Uterus (tissue), 4 donors: ENCODE measurements at places on chromosomes 6 and 20. TPM values are rescaled to one million over a fixed set of nuclear protein-coding genes. Genes with fewer than 3 reads are reported as not detected.

The PLG gene
- total RNA-seq = not detected

The C4B gene
- total RNA-seq = 42.1 TPM

The TTPAL gene
- total RNA-seq = 18.2 TPM

The HLA-DQA1 gene
- total RNA-seq = 3.8 TPM

The GGT7 gene
- 19.1 TPM for total RNA-seq

The TGM3 gene
- total RNA-seq = not detected

The E2F1 gene
- 1.5 TPM for total RNA-seq

The FRK gene
- 8.2 TPM for total RNA-seq

The GSTA1 gene
- not detected for total RNA-seq

The ACAT2 gene
- 19.6 TPM for total RNA-seq

DNA sequence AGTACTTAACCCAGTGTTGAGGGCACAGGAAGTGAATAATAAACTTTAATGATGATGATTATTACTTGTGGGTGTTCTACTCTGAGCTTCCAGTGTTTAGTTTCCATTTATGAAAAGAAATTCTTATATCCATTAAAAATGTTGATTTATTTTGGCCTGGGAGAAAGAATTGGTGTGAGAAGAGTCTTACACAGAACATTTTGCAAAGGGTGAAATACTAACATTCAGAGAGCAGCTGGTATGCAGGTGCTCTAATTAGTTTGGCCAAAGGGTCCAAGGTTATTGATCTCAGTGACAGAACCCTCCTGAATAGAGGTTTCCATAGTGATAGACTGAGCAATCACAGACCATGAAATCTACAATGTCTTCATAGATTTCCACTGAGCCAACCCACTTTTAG, 4.4 kb downstream of the OSER1 start:
- H3K36me3 ChIP-seq = no peaks in the 10 kb centered on the region
- no peak for DNase-seq
- H3K4me3 ChIP-seq = no peak overlapping the region

DNA sequence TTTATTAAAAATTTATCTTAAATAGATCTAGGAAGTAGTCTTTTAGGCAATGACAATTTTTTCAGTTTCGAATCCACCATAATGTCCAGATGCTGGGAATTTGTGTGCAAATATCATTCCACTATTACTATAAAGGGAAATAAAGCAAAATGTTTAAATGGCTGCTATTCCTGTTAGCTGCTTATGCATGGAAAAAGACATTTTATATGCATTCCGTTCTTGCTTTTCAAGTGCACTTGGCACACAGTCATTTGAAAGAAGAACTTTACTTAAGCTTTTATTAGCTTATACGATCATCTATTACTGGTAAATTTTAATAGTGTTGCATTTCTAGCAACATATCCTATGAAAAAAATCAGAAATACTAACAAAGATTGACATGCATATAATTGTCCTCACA, 42.0 kb downstream of the PRL start:
- H3K4me1 ChIP-seq = no peaks in the 10 kb centered on the region
- H3K4me3 ChIP-seq = no peak overlapping the region
- no peak overlapping the region for H3K27ac ChIP-seq

- no peak for DNase-seq
- peaks cover 11% of the 10 kb centered on the region for H3K27me3 ChIP-seq
- H3K36me3 ChIP-seq = no peaks in the 10 kb centered on the region
- H3K4me1 ChIP-seq = no peaks in the 10 kb centered on the region
Observed at GRCh38 chr20:51092338-51092737, 69.4 kb upstream of the KCNG1 start.

DNA sequence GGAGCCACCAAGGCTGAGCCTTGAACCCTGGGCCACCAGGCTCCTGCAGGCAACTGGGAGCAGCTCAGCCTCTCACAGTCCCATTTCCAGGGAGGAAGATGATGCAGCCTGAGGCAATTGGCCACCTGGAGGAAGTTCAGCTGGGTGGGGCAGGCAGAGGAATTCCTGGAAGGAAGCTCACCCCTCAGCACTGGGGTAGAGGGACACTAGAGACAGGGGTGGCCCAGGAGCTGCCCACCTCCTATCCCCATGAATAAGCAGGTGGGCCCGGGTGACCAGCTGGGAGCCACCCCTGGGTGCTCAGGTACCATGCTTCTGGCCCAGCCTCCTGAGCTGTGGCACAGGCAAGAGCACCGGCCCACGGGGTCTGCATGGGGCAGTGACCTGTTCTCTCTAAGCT, 3.6 kb upstream of the HSPA12B start:
- H3K27ac ChIP-seq = peak overlapping the region; percentile 95
- no peak for DNase-seq
- H3K4me3 ChIP-seq = no peak overlapping the region
- peaks cover 8% of the 10 kb centered on the region for H3K4me1 ChIP-seq

DNA sequence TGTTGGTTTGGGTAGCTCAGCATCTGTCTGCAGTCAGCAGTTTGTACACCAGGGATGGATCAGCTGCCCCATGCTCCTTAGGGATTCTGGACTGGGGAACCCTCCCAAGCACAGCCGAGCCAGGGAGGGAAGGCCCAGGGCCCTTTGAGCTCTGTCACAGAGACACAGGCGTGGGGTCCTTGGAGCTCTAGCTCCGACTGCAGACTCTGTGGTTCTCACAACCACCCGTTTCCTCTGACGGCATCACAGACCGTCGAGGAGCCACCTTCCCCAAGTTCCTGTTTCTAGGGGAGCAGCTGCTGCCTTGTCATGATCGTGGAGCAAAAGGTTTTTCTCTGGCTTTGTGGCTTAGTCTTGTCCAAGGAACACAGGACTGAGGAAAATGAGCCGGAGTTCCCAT, at the start of gene SLA2:
SLA2 (minus strand) TSS at position 199 of the 400 bp plus-strand sequence. CDS start 4,861 bp downstream, outside the sequence.
- no peaks in the 10 kb centered on the region for H3K4me1 ChIP-seq
- no peak within 1 kb of the TSS for H3K27ac ChIP-seq
- H3K27me3 ChIP-seq = no peaks in the 10 kb centered on the region
- H3K4me3 ChIP-seq = no peak within 1 kb of the TSS
- no peaks in the 10 kb centered on the region for H3K36me3 ChIP-seq

GRCh38 chr6:90715093-90715655, 128.3 kb upstream of the MAP3K7 start:
- H3K4me1 ChIP-seq = peaks cover 3% of the 10 kb centered on the region
- no peaks in the 10 kb centered on the region for H3K36me3 ChIP-seq
- H3K27me3 ChIP-seq = no peaks in the 10 kb centered on the region
- no peak overlapping the region for H3K4me3 ChIP-seq

DNA sequence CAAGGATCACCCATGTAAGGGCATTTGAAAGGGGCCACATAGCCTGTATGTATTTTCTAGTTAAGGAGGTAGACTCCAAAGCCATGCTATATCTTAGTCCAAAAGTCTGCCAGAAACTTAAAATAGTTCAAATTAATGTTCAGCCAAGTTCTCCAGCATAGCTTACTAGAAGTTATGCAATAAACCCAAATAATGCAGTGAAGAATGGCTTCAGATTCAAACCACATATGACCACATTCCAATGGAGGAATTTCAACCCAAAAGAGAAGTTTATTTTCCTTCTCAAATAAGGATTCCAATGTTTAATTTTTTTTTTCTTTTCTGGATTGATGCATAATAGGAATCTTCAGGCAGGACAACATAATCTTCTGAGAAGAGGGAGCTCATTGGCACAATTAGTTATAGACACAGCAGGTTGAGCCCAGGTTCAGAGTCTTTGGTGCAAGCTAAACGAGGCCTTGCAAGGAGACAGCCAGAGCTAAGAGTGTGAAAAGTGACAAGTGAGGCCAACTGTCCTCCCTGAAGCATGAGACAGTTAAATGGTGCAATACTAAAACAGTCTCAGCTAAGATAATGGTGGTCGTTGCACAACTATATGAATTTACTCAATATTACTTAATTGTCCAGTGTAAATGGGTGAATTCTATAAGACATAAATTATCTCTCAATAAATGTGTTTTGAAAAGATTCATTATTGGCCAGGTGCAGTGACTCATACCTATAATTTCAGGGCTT, 598.8 kb upstream of the CDH4 start:
- no peaks in the 10 kb centered on the region for H3K27me3 ChIP-seq
- H3K36me3 ChIP-seq = no peaks in the 10 kb centered on the region
- H3K4me1 ChIP-seq = no peaks in the 10 kb centered on the region
- no peak for DNase-seq
- H3K27ac ChIP-seq = no peak overlapping the region
- no peak overlapping the region for H3K4me3 ChIP-seq

GRCh38 chr6:170296746-170297575, 6.1 kb upstream of the DLL1 start:
- H3K36me3 ChIP-seq = no peaks in the 10 kb centered on the region
- peaks cover 18% of the 10 kb centered on the region for H3K4me1 ChIP-seq
- no peak overlapping the region for H3K27ac ChIP-seq
- H3K4me3 ChIP-seq = no peak overlapping the region
- peaks cover 24% of the 10 kb centered on the region for H3K27me3 ChIP-seq
- no peak for DNase-seq

DNA sequence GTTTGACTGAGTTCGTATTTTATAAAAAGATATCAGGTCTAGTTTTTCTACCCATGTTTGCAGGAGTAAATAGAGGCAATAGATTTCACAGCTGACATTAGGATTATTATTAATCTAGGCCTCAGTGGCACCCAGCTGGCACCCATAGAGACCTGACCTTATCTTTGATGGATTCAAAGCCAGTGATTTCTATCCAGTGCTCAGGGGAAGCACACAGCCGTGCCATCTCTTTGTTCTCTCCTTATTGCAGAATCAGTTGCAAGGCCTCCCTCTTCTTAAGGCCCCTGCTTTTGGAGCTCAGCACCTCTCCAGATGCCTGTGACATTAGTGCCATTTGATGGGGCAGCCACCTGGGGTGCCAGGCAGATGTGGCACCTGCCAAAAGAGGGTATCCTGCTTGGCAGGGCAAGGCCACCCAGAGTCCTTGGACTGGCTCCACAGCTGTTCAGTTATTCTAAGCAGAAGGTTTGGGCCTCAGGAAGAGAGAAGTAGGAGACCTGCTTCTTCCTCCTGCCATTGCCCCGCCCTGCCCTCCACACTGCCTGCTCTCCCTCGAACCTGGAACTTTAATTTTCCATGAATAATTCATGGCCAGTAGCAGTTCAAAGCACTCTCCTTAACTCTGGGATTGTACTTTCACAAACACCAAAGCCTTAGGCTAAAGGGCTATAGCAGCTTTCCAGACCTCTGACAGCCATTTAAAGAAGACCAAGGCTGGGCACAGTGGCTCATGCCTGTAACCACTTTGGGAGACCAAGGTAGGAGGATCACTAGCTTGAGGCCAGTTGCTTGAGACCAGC, 206.3 kb downstream of the ZDHHC14 start:
- no peak overlapping the region for H3K4me3 ChIP-seq
- no peaks in the 10 kb centered on the region for H3K27me3 ChIP-seq
- H3K36me3 ChIP-seq = no peaks in the 10 kb centered on the region
- H3K4me1 ChIP-seq = no peaks in the 10 kb centered on the region
- no peak overlapping the region for H3K27ac ChIP-seq

DNA sequence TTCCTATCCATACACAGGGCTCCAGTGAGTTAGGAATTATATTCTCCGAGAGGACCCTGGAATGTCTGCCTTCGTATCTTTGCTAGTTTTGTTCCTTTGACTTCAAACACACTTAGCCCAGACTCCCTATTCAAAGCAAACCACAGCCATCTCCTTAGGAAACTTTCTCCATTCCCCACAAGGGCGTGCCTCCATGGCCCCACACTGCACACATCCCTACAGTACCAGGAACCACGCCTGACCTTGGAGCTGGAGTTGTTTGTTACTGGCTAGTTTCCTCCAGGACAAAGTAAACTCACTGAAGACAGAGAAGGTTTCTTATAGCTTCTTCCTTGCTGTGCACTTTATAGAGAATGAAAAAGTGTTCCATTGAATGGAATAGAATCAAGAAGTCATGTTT, 412.8 kb upstream of the AGPAT4 start:
- DNase-seq = no peak
- H3K27me3 ChIP-seq = no peaks in the 10 kb centered on the region
- H3K4me1 ChIP-seq = no peaks in the 10 kb centered on the region
- no peaks in the 10 kb centered on the region for H3K36me3 ChIP-seq
- no peak overlapping the region for H3K4me3 ChIP-seq
- no peak overlapping the region for H3K27ac ChIP-seq

DNA sequence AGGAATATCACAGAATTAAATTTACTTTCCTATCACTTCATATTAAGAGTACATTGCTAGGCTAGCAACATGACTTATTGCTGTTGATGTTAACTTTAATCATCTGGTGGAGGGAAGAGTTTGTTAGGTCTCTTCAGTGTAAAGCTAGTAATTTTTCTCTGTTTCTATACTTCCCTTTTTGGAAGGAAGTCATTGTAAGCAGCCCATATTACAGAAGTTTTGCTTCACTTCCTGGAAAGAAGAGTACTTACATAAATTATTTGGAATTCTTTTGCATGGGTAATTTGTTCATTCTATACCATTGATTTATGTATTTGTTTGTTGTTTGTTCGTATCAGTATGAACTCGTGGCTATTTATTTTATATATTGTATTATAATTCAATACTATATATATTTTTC, 405.2 kb downstream of the RFPL4B start:
- H3K36me3 ChIP-seq = no peaks in the 10 kb centered on the region
- no peak overlapping the region for H3K4me3 ChIP-seq
- H3K4me1 ChIP-seq = no peaks in the 10 kb centered on the region
- no peaks in the 10 kb centered on the region for H3K27me3 ChIP-seq
- DNase-seq = no peak
- H3K27ac ChIP-seq = no peak overlapping the region

GRCh38 chr20:53020376-53020775, 48.2 kb downstream of the TSHZ2 start:
- no peaks in the 10 kb centered on the region for H3K27me3 ChIP-seq
- H3K4me3 ChIP-seq = no peak overlapping the region
- peak overlapping the region; percentile 13 for H3K27ac ChIP-seq
- H3K4me1 ChIP-seq = peaks cover 4% of the 10 kb centered on the region

GRCh38 chr6:157823001-157823527, at the start of gene SNX9:
SNX9 (plus strand) TSS chr6:157823246; CDS start chr6:157823435, 189 bp downstream.
- H3K4me3 ChIP-seq = peak within 1 kb of the TSS; percentile 98
- no peaks in the 10 kb centered on the region for H3K27me3 ChIP-seq
- no peaks in the 10 kb centered on the region for H3K4me1 ChIP-seq
- peak; percentile 78 for DNase-seq

DNA sequence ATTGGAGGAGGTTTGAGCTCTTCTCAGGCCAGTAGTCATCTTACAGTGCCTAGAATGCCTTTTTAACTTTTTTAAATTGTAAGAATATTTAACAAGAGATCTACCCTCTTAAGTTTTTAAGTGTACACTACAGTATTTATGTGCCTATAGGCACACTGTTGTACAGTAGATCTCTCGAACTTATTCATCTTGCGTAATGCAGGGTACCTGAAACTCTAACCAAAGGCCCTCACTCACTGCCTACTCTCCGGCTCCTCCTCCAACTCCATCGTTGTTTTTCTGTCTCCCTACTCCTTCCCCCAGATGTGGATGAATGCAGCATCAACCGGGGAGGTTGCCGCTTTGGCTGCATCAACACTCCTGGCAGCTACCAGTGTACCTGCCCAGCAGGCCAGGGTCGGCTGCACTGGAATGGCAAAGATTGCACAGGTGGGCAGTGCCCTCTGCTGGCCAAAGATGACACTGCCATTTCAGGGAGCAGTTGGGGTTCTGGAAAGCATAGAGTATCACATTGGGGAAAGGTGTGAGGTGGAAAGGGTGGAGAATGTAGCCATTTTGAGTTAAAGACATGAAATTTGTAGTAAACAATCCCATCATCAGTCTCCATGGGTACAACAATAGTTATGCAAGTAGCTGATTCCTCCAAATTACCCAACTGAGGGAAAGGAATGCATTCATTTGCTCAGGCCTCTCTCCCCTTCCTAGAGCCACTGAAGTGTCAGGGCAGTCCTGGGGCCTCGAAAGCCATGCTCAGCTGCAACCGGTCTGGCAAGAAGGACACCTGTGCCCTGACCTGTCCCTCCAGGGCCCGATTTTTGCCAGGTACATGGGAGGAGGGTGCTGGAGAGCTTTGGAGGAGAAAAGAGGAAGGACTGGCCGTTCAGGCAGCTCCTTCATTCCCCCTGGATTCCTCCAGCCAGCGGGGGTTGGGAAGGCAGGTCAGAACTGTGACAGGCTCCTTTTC, 18.4 kb upstream of the ZNF76 start:
- H3K4me1 ChIP-seq = peaks cover 4% of the 10 kb centered on the region
- H3K27ac ChIP-seq = no peak overlapping the region
- peak; percentile 69 for DNase-seq
- H3K4me3 ChIP-seq = no peak overlapping the region
- H3K27me3 ChIP-seq = no peaks in the 10 kb centered on the region
- H3K36me3 ChIP-seq = no peaks in the 10 kb centered on the region
